ENCODE measurements at places on chromosomes 2 and 18. TPM values are rescaled to one million over a fixed set of nuclear protein-coding genes. Genes with fewer than 3 reads are reported as not detected.

The CASP8 gene
- total RNA-seq: 28.4 TPM

The TCF7L1 gene
- total RNA-seq: 21.9 TPM

The PPIG gene
- 69.1 TPM for total RNA-seq

DNA sequence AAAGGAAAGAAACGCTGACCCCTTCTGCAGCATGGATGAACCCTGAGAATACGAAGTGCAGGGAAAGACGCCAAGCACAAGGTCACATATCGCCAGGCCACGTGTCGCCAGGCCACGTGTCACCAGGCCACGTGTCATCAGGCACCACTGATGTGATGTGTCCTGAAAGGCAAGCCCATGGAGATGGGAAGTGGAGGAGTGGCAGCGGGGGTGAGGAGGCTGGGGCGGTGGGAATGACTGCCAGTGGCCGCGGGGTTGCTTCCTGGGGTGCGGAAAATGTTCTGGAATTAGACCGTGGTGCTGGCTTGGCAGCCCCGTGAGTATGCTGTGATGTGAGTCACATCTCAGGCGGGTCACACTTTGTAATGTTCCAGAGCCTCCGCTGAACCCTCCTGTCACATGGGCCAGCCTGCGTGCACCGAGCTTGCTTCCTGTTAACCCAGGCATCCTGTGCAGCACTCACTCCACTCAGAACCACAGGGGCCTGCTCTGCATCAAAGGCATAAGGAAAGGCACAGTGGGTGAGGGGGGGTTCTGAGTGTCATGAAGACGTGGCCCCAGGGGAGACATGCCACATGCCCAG, 39.0 kb downstream of the SLC66A2 start:
- no peak for DNase-seq

DNA sequence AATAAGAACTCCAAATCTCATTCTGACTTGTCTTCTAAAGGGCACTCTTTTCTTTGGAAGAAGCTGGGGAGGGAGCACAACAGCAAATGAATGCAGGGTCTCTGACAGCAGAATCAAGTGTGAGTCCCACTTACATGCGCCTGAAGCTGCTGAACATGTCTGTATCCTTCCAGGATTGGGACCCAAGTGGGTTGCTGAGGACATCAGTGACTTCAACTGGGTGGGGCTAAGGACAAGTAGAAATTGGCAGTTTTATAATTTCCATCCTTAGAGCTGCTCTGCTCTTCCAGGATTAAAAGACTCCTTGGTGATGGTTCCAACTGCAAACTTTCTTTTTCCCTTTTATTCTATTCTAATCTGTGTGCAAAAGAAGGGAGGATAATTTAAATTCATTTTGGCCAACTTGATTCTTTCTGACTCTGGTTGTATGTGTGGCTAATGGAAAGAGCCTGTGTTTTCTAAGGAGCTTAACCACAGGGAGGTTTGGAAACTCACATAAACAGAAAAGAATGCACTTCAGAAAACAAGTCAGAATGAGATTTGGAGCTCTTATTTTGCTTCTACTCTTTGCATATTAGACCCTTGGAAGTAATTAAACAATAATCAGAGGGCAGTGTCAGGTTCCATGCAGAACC, 20.6 kb downstream of the ANTXR1 start:
- no peak for DNase-seq

DNA sequence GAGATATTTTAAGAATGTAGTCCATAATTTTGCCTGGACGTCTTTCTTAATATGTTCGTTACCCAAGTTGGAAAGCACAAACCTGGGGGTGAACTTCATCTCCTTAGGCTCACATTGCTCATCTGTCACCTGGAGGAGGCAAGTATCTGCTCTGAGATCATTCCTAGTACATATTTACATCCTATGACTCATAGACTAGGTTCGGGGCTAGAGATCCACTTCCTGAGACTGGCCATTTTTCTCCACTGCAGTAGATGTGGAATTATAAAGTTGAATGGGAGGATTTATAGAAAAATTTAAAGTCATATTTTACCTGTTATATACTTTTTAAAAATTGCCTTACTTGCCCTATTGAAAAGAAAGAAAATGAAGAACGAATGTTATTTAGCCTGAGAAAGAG, 77.5 kb upstream of the PROKR1 start:
- DNase-seq: peak; percentile 13

GRCh38 chr2:223036790-223037444, 15.1 kb upstream of the KCNE4 start:
- DNase-seq: no peak

Data from A673 (cell line).